SHP77 treated with DMSO at 0.1 percent for 48 hours (cell line): ENCODE measurements at places on chromosomes 7 and 10.

DNA sequence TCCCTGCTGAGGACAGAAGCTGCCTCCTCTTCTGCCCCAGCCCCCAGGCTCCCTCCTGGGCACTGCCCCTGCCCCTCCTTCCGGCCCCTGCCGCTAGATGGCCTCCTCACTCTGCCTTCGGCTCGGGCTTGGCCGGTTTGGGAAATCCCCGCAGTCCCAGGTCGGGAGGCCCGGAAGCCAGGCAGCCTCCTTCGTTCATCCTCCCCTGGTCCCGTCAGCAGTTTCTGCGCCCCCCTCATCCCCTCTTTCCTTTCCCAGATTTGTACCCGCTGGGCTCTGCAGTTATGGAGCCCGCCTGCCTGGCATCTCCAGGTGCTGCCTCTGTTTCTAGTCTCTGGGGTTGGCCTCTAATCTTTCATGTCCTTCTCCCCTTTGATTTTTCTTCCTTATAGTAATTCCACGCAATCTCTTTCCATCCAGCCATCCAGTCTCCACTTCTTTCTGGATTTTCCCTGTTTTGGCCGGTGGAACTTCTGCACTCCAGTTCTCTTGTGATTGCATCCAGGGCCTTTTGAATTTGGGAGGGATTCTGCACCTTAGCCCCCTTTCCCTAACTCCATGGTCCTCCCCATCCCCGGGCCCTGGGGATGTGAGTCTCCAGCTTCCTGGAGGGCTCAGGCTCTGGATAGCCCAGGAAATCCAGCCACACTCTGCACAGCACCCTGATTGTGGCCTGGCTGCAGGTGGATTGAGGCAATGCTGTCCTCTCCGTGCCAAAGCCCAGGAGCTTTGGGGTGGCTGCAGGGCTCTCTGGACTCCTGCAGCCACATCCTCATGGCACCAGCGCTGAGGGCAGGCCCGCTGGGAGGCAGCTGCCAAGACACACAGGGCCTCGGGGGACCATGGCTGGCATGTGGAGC lies 3.3 kb upstream of the SHH start:
- no peak for DNase-seq

- DNase-seq, result no peak
Observed at GRCh38 chr10:79445977-79446757, 743 bp upstream of the ZCCHC24 start.

GRCh38 chr7:21334906-21335305 lies 93.0 kb upstream of the SP4 start:
- no peak for DNase-seq

GRCh38 chr7:137772316-137772715 lies 74.5 kb downstream of the DGKI start:
- no peak for DNase-seq

GRCh38 chr7:2897023-2897422 lies 52.9 kb upstream of the GNA12 start:
- no peak for DNase-seq

GRCh38 chr7:74037609-74038008 lies 9.6 kb downstream of the ELN start:
- no peak for DNase-seq

- DNase-seq, result no peak
Observed at GRCh38 chr10:60423920-60424319, 34.2 kb upstream of the ANK3 start.
